ENCODE measurements at places on chromosomes 11 and 22.

- no peak for DNase-seq
These were observed 1.0 kb upstream of the PLAAT2 start for GRCh38 chr11:63564056-63564774.

- no peak for DNase-seq
These were observed 101.3 kb downstream of the GRAMD1B start for GRCh38 chr11:123531325-123531724.

DNA sequence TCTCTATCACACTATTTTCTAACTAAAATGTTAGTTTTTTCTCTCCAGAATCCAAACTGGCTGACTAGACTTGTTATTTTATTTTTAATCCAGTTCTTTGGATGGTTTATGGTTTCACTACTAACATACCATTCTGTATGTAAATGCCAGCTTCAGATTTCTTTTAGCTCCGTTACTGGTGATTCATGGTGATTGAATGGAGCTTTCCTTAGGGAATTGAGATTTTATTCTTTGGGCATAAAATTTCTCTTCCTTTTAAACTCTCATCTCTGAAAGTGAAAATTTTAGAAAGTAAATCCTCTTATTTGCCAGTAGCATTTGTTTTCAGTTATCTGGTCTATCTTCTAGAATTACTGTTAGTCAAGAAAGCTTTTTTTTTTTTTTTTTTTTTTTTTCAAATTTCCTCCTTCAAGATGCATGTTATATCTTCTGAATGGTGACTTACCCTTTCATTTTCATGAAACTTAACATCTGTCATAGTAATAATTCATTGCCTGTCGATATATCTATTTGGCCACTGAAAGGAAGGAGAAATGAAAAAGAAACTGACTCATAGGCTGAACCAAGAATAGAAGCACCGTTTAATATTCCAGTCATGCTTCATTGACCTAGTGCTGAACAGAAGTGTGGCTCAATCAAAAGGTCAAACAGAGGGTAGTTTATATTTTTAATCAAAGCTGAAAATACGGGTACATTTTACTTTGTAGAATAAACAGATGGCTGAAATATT is 6.4 kb downstream of the ENDOD1 start:
- DNase-seq = no peak

- DNase-seq = no peak
These were observed 12.2 kb downstream of the BCR start for GRCh38 chr22:23192558-23192957.

GRCh38 chr11:7635137-7635536 is 38.2 kb downstream of the CYB5R2 start:
- no peak for DNase-seq

DNA sequence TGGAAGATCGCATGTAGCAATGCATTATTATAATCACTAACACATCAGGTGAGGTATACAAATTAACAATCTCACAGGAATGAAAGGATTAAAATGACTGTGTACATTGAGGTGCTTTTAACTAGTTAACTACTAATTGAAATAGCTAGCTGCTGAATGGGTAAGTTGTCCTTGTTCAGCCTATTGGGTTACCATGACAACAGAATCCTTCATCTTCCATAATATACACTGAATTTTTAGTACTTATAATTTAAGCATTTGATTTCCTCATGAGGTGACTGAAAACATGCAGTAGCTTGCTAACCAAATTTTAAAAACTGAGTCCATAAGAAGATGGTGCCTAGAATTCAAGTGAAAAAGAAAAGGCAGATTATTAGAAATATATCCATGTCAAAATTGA is 347.9 kb downstream of the FAT3 start:
- no peak for DNase-seq

GRCh38 chr22:23219822-23220484 is 39.6 kb downstream of the BCR start:
- no peak for DNase-seq

GRCh38 chr22:30253205-30253852 is 6.8 kb upstream of the LIF start:
- no peak for DNase-seq

DNA sequence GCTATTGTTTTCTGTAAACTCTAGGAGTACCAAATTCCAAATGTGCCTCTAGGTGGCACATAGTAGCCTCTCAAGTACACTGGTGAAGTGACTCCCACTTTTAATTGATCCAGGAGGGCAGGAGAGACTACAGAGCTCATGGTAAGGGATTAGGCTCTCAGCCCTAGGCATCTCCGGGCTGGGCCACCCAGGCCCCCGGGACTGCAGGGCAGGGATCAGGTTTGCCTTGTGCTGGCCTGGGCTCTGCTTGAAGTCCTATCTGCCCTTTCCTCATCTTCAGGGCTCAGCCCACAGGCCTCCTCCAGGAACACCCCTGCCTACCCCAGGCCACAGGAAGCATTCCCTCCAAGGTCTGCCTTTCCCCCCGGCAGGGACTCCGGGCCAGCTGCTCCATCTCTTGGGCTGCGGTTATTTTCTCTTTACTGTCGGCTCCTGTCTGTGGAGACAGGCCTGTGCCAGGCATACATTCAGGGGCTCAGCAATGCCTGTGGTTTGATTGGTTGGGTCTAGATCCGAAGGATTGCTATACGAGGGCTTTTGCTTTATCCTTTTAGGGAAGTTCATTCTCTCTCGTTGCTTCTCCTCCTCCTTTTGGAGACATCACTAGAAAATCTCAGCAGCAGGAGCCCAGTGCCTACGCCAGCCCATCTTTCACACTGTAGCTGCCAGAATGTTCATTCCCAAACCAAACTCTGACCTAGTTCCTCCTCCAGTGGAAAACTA is 32.8 kb downstream of the PARVA start:
- DNase-seq = no peak

- DNase-seq = no peak
These were observed 1.6 kb upstream of the RRP7A start for GRCh38 chr22:42521228-42521546.

GRCh38 chr11:64919627-64920026 is 2.6 kb upstream of the ATG2A start:
- DNase-seq = no peak

DNA sequence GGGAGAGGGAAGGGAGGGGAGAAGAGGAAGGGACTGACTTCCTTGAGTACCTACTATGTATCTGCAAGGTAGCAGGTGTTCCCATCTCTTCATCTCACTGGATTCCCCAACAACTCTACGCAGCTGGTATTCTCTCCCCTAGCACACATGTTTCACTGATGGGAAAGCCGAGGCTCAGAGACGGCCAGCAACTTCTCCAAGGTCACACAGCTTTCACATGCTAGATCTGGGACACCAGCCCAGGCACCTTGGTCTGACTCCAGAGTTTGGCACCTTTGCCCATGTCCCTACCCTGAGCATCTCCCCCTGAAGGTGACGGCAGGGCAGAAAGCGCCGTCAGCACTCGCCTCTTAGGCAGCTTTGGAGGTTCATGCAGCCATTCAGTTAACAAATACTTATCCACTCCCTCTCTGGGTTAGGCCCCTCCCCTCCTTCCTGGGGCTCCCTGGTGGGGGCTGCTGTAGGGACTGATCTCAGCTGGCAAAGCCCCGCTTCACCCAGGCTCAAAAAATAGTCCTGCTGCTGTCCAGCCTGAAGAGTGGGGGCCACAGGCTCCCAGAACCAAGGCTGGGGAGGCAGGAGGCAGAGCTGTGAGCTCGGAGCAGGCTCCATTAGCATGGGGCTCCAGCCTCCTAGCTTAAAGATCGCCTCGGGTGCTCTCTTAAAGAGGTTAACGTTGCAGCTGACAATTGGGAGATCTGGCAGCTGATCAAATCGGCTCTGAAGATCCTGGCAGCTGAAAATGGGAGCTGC is 79.4 kb downstream of the IGLL1 start:
- no peak for DNase-seq

GRCh38 chr22:49163258-49163959 is 664.3 kb downstream of the BRD1 start:
- no peak for DNase-seq

DNA sequence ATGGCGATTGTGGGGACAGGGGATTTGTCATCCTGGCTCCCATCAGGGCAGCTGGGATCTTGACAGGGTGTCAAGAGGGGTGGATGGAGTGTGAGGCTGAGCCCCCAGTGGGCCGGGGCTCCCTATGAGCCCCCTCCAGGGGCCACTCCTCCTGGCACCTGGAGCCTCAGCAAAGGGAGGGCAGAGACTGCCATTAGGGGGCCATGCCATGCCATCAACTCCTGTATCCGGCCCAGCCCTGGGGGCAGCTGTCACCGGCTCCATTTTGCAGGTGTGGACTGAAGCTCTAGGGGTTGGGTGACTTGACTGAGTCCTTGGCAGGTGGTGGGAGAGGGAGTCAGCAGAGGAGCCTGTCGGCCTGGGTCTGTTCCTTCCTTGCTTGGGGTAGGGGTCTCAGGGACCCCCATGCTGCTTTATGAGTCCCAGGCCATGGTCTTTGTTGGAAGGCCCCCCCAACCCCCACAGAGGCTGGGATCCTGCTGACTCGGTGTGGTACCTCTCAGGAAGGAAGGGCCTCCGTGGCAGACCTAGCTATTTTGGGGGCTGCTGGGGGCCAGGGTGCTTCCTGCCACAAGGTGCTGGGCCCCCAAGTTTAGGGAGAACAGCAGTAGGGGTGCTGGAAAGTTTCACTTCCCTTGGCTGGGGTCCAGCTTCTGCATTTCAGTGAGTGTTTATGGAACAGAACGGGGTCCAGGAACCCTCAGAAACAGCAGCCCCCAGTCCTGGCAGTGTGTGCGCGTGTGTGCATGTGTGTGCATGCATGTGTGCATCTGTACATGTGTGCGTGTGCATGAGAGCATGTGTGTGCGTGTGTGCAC is 1.5 kb downstream of the ACY3 start:
- DNase-seq = no peak

- DNase-seq = no peak
These were observed 10.5 kb downstream of the MCAM start for GRCh38 chr11:119306373-119306890.

- no peak for DNase-seq
These were observed 113.9 kb downstream of the CCDC81 start for GRCh38 chr11:86488553-86488952.

GRCh38 chr11:31796499-31797189 is 14.5 kb downstream of the PAX6 start:
- no peak for DNase-seq

DNA sequence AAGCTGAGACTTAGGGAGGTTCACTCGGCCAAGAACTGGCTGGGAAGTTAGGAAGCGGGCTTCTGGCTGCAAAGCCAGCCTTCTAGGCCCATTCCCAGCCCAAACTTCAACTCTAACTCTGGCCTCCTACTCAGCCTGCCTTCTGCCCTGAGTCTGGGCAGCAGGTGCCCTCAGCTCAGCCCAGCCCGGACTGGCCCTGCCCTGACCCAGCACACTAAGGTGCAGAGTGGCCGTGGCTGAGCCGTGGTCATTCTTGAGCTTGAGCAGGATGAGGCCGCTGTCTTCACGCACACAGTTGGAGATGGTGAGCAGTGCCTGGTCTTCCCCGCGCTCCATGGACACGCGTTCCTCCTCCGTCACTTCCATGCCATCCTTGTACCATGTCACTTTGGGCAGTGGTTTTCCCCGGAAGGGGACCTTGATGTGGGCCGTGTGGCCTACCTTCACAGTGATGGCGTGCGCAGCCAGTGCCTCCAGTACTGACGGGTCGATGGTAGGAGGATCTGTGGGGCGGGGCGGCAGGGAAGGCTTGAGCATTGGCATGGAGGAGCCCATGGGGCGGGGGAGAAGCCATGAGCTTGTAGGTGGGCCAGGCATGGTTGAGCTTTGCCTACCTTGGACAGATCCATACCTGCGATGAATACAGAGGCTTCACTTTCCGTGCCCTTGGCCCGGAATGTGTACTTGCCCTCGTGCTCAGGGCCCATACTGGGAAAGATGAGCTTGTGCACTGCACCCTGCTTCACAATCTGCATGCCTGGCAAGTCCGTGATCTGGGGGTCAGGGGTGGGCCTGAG is 12.1 kb downstream of the IGSF22 start:
- no peak for DNase-seq

DNA sequence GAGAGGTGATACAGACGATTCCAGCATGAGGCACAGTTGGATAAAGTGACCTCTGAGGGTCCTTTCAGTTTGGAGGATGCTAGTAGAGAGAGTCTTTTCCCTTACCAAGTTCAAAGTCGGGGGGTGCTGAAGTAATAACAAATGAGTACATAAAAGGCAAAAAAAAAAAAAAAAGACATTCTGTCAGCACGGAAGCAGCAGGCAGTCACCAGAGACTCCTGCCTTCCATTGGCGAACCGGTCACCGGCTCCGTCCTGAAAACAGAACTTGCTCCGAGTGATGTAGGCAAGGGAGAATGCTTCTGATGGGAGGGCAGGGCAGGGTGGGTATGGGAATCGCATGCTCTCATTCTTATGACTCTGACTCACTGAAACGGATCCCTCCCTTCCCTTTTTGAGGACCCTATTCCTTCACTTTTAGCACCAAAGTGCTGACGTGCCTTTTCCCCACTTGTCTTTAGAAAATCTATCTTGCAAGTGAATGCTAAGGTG is 65.9 kb downstream of the PRR5L start:
- DNase-seq = no peak

- DNase-seq = no peak
These were observed 60.7 kb upstream of the ALKBH3 start for GRCh38 chr11:43819926-43820325.

- DNase-seq = no peak
These were observed 876.0 kb downstream of the METTL15 start for GRCh38 chr11:28984231-28984630.

DNA sequence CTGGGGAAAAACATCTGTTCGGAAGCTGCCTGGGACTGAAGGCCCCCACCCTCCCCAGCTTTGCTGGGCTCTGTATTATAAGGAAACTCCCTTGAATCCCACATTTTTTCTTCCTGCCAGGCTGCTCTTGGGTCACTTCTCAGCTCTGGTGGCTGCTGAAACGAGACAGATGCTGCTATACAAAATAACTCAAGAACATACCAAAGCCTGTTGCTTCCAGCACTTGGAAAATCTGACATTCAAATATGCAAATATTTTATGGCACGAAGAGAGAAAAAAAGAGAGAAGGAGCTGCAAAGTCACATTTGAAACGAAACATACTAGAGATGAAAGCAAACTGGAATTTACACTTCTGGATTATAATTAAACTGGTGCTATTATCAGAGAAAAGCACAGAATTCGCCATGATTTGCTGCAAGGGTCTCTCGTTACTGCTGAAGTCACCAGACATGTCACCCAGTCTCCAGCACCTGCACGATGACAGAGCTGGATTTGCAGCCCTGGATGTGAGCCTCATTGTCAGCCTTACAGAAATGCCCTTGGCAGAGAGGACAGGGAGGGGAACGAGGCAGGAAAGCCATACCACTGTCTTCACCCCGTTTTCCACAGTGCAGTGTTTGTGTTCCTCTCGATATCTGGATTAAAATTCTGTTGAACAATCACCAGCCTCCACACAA is 47.9 kb upstream of the IGSF9B start:
- no peak for DNase-seq
